ENCODE measurements at places on chromosomes 3 and 15.

DNA sequence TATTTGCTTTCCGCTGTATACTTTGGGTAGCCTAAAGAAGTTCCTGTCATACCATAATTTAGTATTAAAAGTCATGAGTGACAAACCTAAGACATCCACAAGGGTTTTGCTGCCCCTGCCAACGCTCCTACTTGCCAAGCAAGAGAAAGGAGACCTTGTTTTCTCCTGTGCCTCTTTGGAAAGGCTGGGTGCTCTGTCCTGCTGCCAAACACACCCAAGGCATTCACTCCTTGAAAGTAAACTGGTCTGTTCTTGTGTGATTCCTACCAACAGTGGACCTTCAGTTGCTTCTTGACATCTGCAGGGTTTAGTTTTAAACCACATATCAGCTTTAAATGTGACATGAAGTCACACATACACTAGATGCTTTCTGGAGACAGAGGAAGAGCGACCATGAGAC, 295.4 kb downstream of the SLC9A9 start:
- peaks cover 3% of the 10 kb centered on the region for H3K4me1 ChIP-seq
- no peak for DNase-seq
- peaks cover 4% of the 10 kb centered on the region for H3K36me3 ChIP-seq
- H3K27me3 ChIP-seq = no peaks in the 10 kb centered on the region
- H3K27ac ChIP-seq = no peak overlapping the region
- H3K4me3 ChIP-seq = no peak overlapping the region

DNA sequence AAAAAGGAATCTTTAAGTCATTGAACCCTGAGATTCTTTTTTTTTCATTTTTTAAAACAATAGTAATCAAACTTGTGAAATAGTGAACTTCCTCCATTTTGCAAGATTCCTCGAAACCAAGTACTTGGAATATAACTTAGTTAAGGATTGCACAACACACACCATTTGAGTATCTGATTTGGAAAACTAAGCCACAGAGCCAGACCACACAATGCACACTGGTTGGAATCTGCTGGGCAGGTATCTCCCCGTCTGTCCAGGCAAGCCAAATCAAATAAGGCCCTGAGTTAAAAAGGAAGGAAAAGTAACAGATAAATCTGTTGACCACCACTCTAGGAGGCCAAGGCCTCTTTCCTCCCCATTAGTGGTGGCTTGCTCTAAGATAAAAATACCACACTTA, 177.5 kb upstream of the ICE2 start:
- H3K36me3 ChIP-seq = no peaks in the 10 kb centered on the region
- no peak for DNase-seq
- H3K4me3 ChIP-seq = no peak overlapping the region
- H3K27ac ChIP-seq = no peak overlapping the region
- peaks cover 12% of the 10 kb centered on the region for H3K4me1 ChIP-seq
- H3K27me3 ChIP-seq = peaks cover 2% of the 10 kb centered on the region

- H3K27ac ChIP-seq = no peak overlapping the region
- DNase-seq = no peak
- peaks cover 1% of the 10 kb centered on the region for H3K36me3 ChIP-seq
- H3K27me3 ChIP-seq = no peaks in the 10 kb centered on the region
- no peak overlapping the region for H3K4me3 ChIP-seq
Observed at GRCh38 chr15:57053470-57053869, 135.0 kb downstream of the TCF12 start.

GRCh38 chr15:91461377-91461776, 361.3 kb downstream of the SV2B start:
- H3K4me1 ChIP-seq = no peaks in the 10 kb centered on the region
- no peak overlapping the region for H3K4me3 ChIP-seq
- DNase-seq = no peak
- H3K36me3 ChIP-seq = no peaks in the 10 kb centered on the region
- no peaks in the 10 kb centered on the region for H3K27me3 ChIP-seq
- no peak overlapping the region for H3K27ac ChIP-seq

DNA sequence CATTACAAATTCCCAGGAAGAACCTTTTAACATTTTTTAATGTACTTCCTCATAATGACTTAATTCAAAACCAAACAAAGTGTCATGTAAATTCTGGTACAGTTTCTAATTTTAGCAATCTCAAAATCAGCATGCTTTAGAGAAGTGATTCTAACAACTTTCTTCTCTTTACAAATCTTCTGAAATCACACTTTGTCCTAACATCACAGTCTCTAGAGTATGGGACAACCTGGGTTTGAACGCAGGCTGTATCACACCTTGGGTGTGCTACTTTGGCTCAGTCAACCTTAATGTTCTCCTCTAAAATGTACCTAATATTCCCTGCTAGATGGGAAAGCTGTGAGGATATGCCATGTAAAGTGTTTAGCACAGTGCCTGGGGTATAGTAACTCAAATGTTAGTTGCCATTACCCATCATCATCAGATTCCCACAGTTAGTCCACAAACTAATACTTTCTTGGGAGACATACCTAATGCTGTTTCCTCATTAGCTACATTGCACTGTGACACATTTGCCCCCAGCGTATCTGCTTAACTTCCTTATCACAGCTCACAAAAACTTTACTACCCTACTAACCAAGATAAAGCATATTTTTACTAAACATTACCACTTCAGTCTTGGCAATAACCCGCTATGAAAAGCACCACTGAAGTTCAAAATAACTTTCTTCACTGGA, 3.1 kb downstream of the TSPAN3 start:
- H3K4me3 ChIP-seq = no peak overlapping the region
- no peaks in the 10 kb centered on the region for H3K27me3 ChIP-seq
- H3K36me3 ChIP-seq = peaks cover 4% of the 10 kb centered on the region
- DNase-seq = no peak

Measured in osteocyte (in vitro differentiated cells).